Fibroblast of skin of left quadriceps (primary cell): ENCODE measurements at places on chromosomes 12 and 14.

DNA sequence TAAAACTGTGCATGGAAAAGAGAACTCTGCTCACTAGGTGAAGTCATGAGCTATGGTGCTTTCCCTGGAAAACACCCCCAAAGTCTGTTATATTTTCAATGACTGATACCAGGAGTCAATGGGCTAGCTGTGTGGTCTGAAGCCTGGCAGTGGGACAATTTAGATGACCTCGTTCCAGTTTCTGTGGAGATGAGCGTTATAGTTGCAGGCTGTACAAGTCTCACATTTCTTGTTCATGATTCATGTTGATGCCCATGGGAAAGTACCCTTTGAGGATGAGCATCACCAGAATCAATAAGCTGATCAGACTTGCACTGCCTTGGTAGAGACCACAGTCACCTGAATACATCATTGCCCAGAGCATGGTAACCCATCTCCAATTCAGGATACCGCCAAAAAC is 70.7 kb downstream of the NOVA1 start:
- DNase-seq = no peak

GRCh38 chr14:20515846-20516245 is 10.5 kb downstream of the RNASE10 start:
- no peak for DNase-seq

GRCh38 chr14:92507174-92507768 is 6.3 kb upstream of the RIN3 start:
- no peak for DNase-seq

DNA sequence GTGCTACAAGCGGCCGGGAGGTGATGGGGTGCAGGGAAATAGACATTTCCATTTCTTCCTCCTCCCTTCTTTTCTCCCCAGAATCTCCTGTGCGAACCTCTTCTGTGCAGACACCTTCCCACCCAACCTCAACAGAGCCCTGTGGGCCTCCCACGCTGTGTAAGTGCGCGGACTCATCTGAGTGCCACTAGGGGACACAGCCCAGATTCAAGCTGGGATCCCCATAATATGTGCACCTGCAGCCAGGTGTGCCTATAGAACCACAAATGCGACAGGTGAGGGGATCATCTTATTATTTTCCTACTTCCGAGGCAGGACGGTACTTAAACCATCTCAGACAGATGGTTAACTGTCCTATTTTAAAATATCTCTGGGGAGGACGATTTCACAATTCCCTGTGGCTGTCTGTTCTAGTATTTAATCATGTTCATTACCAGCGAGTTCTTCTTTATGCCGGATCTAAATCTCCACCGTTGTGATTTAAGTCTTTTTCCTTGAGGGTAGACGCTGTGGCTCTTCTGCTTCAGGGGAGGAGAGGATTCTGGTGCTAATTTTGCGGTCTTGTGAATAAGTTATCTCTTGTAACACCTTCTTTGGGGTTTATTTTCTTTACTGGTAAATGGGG is 17.2 kb upstream of the CACNA1C start:
- no peak for DNase-seq

- DNase-seq = no peak
Observed at GRCh38 chr12:47034661-47035060, 44.8 kb upstream of the PCED1B start.

DNA sequence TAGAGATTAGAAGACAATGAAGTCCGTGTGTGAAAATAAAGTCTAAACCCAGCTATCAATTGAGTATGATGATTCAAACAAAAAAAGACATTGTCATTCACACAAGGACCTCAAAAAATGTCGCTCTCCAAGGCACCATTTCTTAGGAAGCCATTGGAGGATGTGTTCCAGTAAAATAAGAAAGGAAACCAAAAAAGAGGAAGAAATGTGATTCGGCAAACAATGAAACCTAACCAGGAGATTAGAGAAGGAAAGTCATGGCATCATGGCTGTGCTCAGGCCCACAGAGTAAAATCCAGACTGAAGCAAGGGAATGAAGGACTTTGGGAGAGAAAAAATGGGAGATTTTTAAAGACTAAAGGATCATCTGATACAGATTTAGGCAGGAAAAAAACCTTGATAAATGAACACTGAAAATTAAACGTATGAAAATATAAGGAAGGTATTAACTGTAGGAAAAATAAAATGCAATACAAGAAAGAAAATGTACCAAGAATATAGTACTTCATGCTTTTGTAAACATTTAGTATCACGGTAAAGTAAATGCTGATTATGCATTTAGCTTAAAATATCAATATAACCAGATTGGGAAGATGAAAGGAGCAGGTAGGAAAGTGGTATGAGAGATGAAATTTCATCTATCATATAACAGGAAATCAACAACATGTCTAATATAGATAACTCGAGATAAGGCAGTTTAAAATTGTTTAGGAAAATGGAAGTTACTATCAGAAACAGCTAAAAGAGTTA is 38.2 kb upstream of the MTHFD1 start:
- DNase-seq = no peak

DNA sequence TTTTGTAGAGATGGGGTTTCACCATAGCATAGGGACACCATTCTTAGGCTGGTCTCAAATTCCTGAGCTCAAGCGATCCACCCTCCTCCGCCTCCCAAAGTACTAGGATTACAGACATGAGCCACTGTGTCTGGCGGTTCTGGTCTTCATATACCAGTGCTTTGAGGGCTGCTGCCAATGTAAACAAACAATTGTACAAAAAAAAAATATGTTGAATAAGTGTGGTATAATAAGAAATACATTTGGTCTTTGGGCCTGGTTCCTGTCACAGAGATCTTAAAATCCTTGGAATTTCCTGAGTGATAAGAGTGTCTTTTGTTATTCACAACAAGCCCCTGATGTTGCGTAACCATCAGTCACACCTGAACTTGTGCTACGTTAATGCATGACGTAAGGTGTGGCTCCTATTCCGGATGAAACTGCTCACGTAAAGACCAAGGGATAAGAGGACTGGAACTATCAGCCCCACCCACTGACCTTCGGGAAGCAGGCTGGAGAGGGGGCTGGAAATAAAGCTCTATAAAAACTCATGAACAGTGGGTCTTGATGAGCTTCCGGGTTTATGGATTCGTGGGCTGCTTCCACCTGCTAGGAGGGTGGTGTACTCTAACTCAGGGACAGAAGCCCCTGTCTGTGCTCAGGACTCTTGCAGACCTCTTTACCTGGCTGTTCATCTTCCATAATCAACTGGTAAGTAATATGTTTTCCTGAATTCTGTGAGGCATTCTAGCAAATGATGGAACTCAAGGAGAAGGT is 16.5 kb upstream of the RIMKLB start:
- no peak for DNase-seq

DNA sequence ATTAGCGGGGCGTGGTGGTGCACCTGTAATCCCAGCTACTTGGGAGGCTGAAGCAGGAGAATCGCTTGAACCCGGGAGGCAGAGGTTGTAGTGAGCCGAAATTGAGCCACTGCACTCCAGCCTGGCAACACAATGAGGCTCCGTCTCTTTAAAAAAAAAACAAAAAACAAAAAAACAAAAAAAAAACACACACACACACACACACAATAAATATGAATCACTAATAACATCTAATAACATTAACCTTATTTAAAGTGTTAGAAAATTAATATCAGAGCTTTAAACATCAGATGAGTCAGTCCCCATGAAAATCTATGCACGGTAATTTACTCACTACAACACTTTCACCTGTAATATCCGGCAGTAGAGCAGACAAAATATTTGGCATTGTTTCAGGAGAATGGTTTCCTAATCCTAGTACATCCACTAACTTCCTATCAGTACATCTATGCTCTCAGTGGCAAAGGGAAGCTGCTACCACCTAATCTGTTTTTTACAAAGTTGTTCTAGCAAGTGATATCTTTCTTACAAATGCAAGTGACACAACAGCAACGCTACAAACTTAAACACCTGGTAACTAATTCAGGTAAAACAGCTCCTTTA is 36.2 kb downstream of the MED13L start:
- no peak for DNase-seq

GRCh38 chr14:22341049-22341448 is 248.0 kb downstream of the DAD1 start:
- no peak for DNase-seq

DNA sequence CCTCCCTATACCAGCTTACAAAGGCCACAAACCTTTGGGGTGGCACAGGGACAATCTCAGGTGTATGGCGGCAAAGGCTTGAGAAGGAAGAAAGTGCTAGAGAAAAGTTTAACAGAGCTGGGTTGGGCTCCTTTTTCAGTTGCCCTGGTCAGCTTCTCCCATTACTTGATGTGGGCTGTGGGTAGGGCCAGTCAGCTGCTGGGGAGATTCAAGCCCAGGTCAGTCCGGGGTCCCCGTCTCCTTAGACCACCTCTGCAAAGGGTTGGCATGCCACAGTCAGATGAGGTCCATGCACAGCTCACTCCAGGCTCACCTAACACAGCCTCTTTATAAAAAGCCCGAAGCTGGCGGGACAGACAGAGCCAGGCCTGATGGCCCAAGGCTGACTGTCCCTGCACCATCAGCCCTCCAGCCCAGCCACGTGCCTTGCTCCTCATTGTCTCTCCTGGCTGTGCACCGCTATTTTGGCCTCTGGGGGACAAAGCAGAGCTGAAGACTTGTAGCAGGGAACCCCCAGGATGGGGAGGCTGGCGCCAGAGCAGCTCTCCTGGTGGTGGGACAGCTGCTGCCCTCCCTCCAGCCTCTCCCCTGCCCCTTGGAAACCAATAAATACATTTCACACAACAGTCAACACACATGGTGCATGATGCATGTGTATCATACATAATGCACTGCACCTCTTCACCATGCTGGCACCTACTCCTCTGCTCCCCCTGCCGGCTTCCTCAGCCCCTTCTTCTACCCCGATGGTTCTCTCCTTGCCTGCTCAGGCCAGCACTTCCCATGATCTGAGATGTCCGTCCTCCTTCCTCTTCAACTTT is 61.7 kb upstream of the DDX11 start:
- DNase-seq = no peak

DNA sequence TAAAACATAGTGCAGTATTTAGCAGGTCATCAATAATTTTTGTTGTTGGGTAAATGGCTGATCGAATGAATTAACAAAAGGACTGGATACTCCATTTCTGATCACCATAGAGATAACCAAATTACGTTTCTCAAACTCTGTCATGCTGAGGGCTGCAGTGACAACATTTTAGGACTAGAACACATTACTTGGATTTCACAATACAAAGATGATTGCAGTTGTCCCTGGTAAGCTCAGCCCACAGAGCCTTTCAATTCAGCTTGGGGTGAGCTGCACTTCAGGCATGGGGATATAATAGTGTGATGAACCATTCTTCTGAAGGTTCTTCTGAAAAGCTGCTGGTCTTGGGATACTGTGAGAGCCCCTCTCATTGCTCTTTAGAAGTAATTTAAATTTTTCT is 74.3 kb downstream of the FAR2 start:
- DNase-seq = no peak

GRCh38 chr14:58282925-58283593 is 15.3 kb upstream of the ARID4A start:
- no peak for DNase-seq

DNA sequence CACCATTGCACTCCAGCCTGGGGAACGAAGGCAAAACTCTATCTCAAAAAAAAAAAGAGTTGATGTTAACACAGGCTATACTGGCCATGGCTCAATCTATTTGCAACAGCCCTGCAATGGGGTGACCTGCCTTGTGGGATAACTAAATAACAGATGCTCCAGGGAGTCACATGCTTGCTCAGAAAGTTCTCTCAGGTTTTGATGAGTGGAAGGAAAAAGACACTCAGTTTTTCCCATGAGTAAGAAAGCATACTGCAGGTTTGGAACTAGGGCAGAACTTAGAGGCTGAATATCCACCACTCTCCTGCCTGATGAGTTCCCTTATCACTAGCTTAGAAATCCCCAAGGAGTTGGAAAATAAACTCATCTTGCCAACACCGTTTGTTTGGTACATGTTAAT is 16.9 kb downstream of the WSB2 start:
- no peak for DNase-seq

DNA sequence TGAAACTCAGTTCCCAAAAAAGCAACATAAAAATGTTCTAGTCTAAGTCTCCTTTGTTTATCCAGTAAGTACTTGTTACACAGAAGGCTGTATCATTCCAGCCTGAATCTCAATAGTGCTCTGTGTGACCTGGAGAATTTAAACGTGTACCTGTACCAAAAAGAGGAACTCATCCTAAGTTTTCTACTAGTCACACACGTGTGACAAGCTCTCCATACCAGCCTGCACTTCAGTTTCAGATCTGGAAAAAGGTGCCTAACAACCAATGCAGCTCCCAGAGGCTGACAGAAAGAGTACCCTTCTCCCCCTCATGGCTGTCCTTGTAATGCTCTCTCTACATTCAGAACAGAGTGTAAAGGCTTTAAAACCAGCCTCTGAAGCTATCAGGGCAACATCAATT is 27.4 kb downstream of the PPM1H start:
- no peak for DNase-seq

DNA sequence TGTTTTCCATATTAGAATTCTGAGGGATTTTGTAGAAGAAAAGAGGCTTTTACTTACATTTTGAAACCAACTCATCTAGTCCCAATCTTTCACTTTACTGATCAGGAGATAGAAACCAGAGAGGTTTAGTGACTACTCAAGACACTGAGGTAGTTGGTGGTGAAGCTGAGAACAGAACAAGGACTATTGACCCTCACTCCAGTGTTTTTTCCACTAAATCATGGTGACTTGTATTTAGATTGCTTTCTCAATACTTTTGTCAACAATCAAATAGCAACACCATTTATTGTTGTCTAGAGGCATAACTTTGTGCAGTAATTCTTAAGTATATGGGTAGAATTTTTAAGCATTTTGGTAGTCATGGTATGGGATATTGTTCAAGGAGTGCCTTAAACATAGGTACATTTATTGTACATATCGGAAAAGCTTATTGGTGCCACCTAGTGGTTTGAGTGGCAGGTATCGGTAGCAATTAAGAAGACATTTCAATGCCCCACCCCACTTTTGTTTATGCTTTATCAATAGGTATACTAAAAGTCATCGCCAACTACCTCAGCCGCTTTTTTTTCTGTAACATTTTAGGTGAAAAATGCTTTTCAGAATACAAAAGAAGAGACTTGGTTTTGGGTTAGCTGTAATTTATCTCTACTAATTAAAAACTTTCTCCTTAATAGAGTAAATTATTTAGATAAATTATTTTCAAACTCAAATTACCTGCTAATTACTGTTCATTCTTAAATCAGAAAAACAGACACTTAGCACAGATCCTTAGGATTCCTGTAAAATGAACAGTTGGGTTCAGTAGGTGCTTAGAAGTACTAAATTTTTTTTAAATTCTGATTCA is 47.3 kb upstream of the PAWR start:
- peak; percentile 49 for DNase-seq

DNA sequence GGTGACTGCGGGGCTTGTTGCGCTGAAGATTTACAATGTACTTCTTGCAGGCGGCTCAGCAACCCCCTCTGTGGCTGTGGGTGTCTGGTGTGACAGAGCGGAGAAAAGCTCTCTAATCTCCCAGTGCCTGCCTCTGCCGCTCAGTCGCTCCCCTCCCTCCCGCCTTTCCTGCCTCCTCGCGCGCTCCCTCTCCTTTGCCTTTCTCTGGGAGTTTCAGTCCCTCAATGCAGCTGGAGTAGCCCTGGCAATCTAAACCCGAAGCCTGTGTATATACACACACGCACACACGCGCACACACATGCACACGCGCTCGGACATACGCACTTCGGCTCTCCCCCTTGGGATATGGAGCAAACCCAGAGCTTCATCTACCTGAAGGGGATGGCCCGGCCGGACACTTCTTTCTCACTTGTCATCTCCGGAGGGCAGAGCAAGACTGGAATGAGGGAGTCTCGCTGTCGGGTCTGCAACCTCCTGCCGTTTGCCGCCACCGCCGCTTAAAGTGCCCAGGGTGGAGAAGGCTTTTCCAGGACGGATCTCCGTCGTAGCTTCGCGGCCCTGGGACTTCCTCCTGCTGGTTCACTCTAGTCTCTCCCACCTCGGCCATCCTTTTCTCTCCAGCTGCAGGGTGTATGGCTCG is 599 bp upstream of the TRHDE start:
- no peak for DNase-seq

- no peak for DNase-seq
Observed at GRCh38 chr12:10025236-10025635, 5.2 kb upstream of the CLEC9A start.
